ENCODE measurements at places on chromosomes 16 and 17. TPM values are rescaled to one million over a fixed set of nuclear protein-coding genes. Genes with fewer than 3 reads are reported as not detected.

The BMERB1 gene
- total RNA-seq = 7.1 TPM

The PYDC1 gene
- total RNA-seq = not detected

The HSD3B7 gene
- 1.6 TPM for total RNA-seq

The BICDL2 gene
- not detected for total RNA-seq

The MAP3K3 gene
- 32.9 TPM for total RNA-seq

The MT1G gene
- total RNA-seq = not detected

The TEKT1 gene
- not detected for total RNA-seq

The KRTAP9-4 gene
- not detected for total RNA-seq

The MT4 gene
- total RNA-seq = not detected

The CEP295NL gene
- 0.55 TPM for total RNA-seq

The SLC12A3 gene
- 5.0 TPM for total RNA-seq

The PLA2G10 gene
- not detected for total RNA-seq

The CCT6B gene
- 2.1 TPM for total RNA-seq

The CLEC18A gene
- total RNA-seq = 1.8 TPM

The ST6GALNAC1 gene
- not detected for total RNA-seq

The TMEM92 gene
- total RNA-seq = not detected

The ATXN7L3 gene
- 103 TPM for total RNA-seq

The HSBP1 gene
- 49.8 TPM for total RNA-seq

The IRX6 gene
- total RNA-seq = 0.18 TPM

The FBXL19 gene
- total RNA-seq = 24.2 TPM

The MAF gene
- total RNA-seq = 0.18 TPM

The TLCD3B gene
- total RNA-seq = not detected

The HS3ST4 gene
- not detected for total RNA-seq

The TBX6 gene
- total RNA-seq = 2.3 TPM

The ITGAD gene
- 0.07 TPM for total RNA-seq

The ZACN gene
- total RNA-seq = 0.34 TPM

The APOH gene
- total RNA-seq = not detected

The ORAI3 gene
- total RNA-seq = 25.1 TPM

The PIRT gene
- not detected for total RNA-seq

The SEZ6L2 gene
- total RNA-seq = not detected

The TOM1L1 gene
- not detected for total RNA-seq

The HP gene
- not detected for total RNA-seq

The CHST4 gene
- total RNA-seq = not detected

The HEATR9 gene
- total RNA-seq = not detected

The ACE gene
- 3.3 TPM for total RNA-seq

The CTRB2 gene
- total RNA-seq = not detected

The DNAAF1 gene
- total RNA-seq = not detected

The SP2 gene
- total RNA-seq = 26.5 TPM

The DBNDD1 gene
- total RNA-seq = 0.47 TPM

The HBA1 gene
- total RNA-seq = 109 TPM

The TBX21 gene
- total RNA-seq = 3.6 TPM

The FAM171A2 gene
- total RNA-seq = 0.49 TPM

The KRTAP4-6 gene
- not detected for total RNA-seq

The QPRT gene
- total RNA-seq = 0.64 TPM
